ENCODE measurements at places on chromosomes 6 and 20.

GRCh38 chr20:62977613-62978560 lies 25.4 kb downstream of the SLC17A9 start:
- DNase-seq = peak; percentile 71

GRCh38 chr20:64065062-64065973 lies 2.3 kb downstream of the TCEA2 start:
- DNase-seq = no peak

DNA sequence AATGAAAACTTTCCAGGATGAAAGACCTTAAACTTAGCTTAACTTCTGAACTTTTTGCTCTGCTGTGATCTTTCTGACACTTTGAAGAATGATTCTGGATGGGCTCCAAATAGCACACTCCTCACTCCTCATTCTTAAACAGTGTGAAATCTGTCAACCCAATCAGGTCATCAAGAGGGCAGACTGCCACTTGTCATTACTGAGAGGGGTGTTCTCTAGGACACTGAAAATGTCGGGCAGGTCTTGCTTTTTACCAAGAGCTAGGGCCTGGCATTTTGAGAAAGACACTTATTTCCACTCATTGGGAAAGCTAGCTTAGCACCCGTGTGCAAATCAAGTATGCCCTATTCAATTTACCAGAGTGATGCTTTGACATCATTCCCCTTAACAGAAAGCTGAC lies 122.2 kb downstream of the MTFR2 start:
- DNase-seq = no peak

- DNase-seq = no peak
These were observed 65.7 kb upstream of the PTGIS start for GRCh38 chr20:49633643-49634042.

- DNase-seq = no peak
These were observed 6.0 kb downstream of the NOX3 start for GRCh38 chr6:155449450-155450239.

DNA sequence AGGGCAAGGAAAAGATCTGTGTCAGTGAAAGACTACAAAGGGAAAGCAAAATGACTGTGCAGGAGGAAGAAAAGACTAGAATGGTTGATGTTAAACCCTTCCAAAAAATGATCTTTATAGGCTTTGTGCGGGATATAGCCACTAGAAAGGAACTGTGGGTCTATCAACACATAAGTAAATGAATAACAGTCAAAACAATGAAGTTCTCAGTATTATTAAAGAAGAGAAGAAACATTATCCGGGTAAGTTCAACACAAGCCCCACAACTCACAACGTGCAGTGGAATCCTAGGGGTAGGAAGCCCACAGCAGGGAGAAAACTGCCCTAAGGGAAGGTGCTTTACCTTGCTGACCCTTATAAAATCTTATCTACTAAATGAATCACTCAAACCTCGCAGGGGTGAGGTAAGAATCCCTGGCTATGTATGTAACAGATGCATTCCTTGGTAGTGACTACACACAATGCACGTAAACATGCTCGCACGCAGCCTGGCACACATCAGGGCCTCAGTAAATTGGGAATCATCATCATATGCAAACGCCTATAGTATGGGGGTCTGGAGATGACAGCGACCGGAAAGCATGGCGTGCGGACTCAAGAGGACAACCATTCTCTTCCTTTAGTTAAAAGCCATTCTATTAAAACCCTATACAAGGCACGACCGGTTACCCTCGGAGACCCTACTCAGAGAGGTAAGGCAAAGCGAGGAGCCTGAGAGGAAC lies 11.3 kb downstream of the TFAP2A start:
- DNase-seq = no peak

DNA sequence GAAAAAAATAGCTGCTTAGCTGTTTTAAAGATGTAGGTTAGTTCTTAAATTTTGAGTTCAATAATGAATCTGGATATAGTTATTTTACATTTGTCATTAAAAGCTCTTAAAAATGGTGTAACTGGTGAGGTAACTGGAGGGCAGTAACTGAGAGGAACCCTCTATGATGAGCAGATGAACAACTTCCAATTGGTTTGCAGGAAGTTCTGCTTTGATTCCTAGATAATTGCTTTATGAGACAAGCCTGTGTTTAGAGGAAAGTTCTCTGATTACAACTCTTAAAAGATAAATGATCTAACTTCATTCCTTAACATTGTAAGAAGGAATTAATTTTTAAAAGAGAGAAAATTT lies 8.5 kb downstream of the MYLIP start:
- DNase-seq = no peak

- no peak for DNase-seq
These were observed 164.5 kb downstream of the ATXN1 start for GRCh38 chr6:16596616-16597331.

- DNase-seq = no peak
These were observed 65.6 kb downstream of the ADNP start for GRCh38 chr20:50865591-50865990.

Data from stimulated activated CD4-positive, alpha-beta T cell treated with anti-CD3 and anti-CD28 coated beads, Interleukin-4, amount 100 ng/mL, for 48 hours (primary cell).